ENCODE measurements at places on chromosomes 12 and 14.

DNA sequence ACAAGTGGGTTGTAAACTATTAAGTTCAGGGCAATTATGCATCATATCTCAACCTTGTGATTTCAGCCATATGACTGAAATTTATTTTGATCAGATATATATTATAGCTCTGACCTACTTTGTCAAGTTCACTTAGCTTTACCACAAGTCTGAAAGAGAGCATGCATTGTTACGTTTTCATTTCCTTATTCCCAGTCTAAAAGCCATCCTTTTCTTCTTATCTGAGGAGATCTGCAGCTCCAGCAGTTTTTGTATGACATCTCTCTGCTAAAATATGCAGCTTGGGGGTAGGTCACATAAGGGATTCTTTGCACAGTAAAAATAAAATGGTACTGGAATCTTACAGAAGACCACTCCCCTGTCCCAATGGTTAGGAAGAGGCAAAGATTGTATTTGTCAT lies 1682.8 kb upstream of the FLRT2 start:
- no peak for DNase-seq

GRCh38 chr12:106247674-106248311 lies at the start of gene CKAP4:
CKAP4 (minus strand) TSS chr12:106248020; CDS start chr12:106247851, 169 bp downstream.
- DNase-seq: no peak

DNA sequence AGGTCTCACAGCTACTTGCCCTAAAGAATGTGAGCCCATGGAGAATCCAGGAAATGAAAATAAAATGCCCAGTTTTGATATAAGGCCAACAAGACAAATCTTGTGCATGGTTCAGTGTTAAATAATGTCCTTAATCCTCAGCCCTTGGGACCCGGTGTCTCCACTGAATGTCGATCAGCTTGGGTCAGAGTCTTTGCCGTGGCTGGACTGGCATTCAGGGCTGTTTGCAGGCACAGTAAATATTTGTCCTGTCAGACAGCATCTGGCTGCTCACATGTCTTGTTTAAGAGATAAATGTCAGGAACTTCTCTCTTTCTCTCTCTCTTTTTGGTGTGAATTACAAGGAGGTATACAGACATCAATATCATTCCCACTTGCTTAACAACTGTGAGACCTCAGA lies 452.5 kb downstream of the FUT8 start:
- DNase-seq: no peak

DNA sequence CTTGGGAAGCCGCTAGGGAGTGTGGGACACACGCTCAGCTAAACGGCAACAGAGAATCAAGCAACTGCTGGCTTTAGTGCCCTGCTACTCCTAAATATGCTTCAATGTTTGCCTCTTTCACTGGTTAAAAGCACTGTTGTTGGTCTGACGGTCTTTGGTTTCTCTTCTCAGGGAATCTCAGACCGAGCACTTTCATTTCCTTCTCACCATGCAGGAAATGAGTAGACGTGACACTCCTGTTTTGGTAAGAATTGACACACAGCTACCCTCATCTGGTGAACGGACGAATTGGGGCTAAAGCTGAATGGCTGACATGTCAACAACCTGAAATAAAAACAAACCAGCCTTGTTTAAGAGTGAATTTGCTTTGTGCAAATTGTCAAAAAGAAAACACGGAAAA lies 57.5 kb upstream of the PIWIL1 start:
- no peak for DNase-seq

- no peak for DNase-seq
Observed at GRCh38 chr12:16417058-16417457, 69.6 kb downstream of the MGST1 start.

- DNase-seq: no peak
Observed at GRCh38 chr14:77892381-77892871, 92.5 kb downstream of the ADCK1 start.

GRCh38 chr12:107912421-107913004 lies 138.0 kb downstream of the ASCL4 start:
- no peak for DNase-seq

GRCh38 chr12:32334371-32334777 lies 65.0 kb upstream of the FGD4 start:
- DNase-seq: no peak

DNA sequence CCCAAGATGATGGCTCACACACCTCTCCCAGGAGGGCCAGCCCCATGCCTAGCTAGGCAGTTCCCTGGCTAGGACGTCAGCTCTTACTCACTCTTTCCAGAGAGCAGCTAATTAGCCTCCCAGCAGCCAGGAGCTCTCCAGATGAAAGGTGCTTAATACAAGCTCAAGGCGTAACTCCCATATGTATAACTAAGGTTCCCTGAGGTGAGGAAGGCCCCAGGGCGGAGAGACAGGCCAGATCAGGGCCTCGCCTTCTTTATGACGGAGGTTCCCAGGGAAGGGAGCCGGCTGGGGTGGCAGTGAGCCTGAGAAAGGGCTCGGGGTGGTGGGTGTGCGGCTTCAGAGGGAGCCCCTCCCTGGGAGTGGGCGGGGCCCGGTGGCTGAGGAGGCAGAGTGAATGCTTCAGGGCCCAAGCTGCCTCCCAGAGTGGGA lies 26.4 kb upstream of the ZFP36L1 start:
- DNase-seq: no peak

DNA sequence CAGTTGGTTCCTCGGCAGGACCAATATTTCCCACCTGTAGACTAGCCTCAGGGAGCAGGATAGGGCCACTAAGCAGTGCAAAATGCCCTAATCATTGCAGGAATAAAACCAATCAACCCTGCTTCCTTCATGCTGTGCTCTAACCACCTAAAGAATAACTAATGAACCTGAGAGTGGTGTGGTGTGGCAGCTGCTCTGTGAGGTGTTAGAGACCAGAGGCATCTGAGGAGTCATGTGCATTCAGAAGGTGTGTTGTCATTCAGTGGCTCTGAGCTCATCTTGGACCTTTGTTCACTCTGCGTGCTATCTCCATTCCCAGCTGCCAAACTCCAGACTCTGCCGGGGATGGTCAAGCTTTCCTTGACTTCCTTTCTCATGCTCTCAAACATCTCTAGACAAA lies 136.7 kb upstream of the EGLN3 start:
- DNase-seq: no peak

DNA sequence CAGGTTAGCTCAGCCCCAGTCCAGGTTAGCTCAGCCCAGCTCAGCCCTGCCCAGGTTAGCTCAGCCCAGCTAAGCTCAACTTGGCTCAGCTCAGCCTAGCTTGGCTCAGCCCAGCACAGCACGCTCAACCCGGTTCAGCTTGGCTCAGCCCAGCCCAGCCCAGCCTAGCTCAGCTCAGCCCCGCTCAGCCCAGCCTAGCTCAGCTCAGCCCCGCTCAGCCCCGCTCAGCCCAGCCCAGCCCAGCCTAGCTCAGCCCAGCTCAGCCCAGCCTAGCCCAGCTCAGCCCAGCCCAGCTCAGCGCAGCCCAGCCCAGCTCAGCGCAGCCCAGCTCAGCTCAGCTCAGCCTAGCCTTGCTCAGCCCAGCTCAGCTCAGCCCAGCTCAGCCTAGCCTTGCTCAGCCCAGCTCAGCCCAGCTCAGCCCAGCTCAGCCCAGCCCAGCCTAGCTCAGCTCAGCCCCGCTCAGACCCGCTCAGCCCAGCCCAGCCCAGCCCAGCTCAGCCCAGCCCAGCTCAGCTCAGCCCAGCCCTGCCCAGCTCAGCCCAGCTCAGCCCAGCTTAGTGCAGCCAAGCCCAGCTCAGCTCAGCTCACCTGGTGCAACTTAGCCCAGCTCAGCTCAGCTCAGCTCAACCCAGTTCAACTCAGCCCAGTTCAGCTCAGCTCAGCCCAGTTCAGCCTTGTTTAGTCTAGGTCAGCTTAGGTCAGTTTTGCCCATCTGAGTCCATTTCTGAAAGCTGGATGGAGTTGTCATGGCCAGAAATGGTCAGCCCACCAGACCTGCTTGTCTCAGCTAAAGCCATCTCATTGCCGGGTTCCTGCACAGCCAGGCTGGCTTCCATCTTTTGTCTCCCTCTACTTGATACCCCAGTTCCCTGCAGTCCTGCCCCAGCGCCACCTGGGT lies 333.6 kb downstream of the TMEM121 start:
- DNase-seq: no peak

- DNase-seq: no peak
Observed at GRCh38 chr12:7395950-7396349, 48.0 kb downstream of the CD163L1 start.

- peak; percentile 35 for DNase-seq
Observed at GRCh38 chr12:113424915-113425823, 3.0 kb downstream of the SDSL start.

GRCh38 chr12:38638401-38638800 lies 267.0 kb downstream of the CPNE8 start:
- no peak for DNase-seq

DNA sequence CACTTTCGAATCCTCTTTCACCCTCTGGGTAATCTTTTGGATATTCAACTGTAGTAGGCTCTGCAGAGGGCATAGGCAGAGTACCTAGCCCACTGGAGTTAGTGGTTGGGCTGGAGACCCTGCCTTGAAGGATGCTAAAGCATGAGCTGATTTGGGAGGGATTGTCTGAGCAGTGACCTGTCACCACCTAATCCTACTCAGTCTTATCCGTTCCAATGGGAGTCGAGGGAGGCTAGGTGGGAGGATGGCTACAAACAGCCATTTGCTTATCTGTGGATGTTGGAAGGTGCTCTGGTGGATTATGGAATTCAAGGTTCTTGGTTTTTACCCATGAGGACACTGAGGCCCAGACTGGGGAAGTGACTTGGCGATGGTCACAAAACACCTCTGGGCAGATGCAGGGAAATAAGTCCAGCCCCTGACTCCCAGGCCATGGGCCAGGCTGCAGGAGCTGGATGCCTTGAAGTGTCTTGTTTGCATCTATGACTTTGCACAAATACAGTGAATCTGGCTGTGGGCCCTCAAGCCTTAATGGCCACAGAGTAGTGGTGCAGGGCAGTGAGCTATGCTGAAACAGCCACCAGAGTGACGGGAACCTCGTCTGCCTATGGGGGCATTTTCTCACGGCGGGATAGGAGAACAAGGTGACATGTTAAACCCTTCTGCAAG lies 3.7 kb downstream of the KMT5A start:
- DNase-seq: no peak

DNA sequence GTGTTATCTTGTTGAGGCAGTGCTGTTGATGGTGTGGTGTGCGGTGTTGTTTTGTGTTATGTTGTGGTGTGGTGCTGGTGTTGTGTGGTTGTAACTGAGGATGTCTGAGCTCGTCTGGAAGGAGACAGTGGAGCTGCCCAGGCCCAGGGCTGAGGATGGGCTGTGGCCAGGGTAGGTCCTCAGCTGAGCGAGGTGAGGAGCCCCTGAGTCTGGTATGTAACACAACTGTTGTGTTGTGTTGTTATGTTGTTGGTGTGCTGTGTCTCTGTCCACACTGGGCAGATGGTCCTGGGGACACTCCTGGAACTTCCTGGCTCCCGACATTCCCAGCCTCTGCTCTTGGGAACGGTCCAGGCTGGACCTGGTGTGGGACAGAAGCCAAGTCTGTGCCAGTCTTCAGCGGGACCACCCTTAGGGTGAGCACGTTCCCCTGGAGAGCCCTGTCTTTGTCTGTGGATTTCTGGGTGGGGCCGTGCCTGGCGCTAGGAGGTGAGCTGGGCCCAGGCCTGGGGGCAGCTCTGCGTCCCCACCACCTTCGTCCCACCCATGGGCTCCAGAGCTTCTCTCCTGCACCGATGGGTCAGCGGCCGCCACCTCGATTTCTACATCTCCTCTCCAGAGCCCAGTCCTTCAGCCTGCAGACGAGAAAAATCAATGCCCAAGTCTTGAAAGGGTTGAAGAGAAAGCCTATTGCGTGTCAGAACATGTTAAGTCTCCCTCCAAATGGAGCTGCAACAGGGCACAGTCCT lies 27.4 kb upstream of the SFSWAP start:
- DNase-seq: no peak

DNA sequence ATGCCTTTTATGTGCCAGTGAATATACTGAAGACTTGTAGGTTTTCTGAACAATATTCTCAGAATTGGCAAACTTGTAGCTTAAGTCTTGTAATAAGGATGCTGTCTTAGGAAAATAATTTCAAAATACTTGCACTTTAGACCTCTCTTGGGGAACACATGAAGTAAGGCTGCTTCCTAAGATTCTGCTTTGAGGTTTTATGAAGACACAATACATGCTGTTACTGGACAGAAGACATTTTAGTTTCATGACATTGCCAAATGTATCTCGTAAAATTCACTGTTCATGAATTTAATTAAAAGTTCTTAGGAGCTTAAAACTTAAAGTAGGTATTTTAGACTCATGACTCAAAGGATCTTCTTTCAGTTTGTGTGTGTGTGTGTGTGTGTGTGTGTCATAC lies 80.7 kb downstream of the RAD51B start:
- no peak for DNase-seq

DNA sequence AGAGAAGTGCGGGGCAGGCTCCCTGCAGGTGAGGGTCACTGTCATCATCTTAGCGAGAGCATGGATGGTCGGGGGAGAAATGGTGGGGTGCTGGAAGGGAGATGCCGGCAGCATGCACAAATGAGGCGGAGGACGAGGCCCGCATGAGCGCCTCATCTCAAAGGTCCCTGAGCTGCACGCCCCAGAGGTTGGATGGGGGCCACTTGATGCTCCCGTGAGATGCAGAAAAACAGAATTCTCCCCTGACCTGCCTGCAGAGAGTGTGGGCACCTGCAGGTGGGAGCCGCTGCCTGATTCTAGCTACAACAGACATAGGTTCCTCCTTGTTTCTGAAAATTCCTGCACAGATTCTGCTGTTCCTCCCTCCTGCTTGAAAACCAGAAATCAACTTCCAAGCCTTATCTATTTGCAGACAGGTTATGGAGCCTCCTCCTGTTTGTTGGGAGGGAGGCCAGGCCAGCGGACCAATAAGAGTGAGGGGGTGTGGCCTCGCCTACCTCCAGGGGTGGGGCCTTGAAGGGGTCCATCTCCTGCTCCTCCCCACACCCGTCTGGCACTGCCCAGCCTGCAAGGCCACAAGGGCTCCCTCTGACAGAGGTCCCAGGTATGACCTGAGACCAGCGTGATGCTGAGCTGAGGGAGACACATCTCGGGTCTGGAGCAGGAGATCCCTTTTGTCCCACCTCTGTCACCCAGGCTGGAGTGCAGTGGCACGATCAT lies 67.2 kb downstream of the KDM2B start:
- no peak for DNase-seq

DNA sequence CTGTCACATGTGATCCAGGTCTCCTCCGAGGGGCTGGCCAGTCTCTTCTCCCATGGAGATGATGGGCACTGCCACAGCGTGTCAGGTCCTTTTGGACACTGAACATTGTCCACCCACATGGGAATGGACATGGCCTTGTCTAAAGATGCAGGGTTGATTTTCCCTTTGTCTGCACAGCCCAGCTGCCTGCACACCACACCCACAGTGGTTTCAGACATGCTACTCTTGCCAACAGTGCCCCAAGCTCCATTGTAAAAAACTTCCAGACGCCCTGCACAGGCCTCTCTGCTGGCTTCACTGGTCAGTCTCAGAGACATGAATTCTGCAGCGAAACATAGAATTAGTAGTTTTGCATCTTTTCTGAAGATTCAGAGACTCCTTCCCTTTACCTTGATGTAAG lies 18.5 kb downstream of the CD163 start:
- DNase-seq: no peak
